ENCODE measurements at places on chromosomes 16 and 17. TPM values are rescaled to one million over a fixed set of nuclear protein-coding genes. Genes with fewer than 3 reads are reported as not detected.

Gene CANT1
- total RNA-seq: 41.0 TPM

Gene CD300LB
- 0.85 TPM for total RNA-seq

Gene BHLHA9
- not detected for total RNA-seq

Gene PIK3R6
- 3.5 TPM for total RNA-seq

DNA sequence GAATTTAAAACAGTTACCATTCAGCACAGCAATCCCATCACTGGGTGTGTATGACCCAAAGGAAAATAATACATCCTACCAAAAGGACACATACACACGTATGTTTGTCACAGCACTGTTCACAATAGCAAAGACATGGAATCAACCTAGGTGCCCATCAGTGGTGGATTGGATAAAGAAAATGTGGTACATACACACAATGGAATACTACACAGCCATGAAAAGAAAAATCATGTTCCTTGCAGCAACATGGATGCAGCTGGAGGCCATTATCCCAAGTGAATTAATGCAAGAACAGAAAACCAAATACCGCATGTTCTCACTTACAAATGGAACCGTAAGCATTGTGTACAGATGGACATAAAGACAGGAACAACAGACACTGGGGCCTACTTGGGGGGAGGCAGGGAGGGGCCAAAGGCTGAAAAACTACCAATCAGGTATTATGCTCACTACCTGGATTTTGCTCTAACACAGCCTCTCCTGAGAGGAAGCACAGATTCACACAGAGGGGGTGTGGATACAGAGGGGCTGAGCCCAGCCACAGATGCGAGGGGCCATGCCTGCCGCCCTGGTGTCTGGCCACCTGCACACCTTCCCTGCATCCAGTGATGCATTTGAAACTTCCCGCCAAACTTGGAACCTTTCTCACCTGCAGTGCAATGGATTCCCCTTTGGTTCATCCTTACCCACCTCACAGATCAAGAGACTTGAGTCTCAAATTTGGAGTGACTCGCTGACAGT, 55.9 kb downstream of the USP22 start:
- no peaks in the 10 kb centered on the region for H3K4me1 ChIP-seq
- H3K4me3 ChIP-seq: no peak overlapping the region
- no peaks in the 10 kb centered on the region for H3K36me3 ChIP-seq
- no peaks in the 10 kb centered on the region for H3K27me3 ChIP-seq
- H3K27ac ChIP-seq: no peak overlapping the region
- DNase-seq: no peak

DNA sequence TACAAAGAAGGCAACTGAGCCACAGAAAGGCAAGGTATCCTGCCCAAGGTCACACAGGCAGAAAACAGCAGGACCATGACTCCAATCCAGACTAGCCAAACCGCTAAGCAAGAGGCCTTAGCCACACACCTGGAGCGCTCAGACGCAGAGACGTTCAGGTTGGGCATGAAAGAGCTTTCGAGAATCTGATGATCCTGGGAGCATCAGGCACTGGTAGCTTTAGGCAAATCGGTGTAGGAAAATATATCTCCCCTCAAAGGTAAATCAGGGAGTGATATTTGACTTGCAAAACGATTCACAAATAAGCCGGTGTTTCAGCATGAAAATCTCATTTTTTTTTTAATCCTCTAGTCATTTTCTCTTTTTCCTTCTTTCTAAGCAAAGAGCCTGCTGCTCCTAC, 279.0 kb downstream of the MRTFB start:
- H3K27ac ChIP-seq: no peak overlapping the region
- no peaks in the 10 kb centered on the region for H3K4me1 ChIP-seq
- H3K36me3 ChIP-seq: no peaks in the 10 kb centered on the region
- H3K27me3 ChIP-seq: no peaks in the 10 kb centered on the region
- DNase-seq: no peak
- no peak overlapping the region for H3K4me3 ChIP-seq

DNA sequence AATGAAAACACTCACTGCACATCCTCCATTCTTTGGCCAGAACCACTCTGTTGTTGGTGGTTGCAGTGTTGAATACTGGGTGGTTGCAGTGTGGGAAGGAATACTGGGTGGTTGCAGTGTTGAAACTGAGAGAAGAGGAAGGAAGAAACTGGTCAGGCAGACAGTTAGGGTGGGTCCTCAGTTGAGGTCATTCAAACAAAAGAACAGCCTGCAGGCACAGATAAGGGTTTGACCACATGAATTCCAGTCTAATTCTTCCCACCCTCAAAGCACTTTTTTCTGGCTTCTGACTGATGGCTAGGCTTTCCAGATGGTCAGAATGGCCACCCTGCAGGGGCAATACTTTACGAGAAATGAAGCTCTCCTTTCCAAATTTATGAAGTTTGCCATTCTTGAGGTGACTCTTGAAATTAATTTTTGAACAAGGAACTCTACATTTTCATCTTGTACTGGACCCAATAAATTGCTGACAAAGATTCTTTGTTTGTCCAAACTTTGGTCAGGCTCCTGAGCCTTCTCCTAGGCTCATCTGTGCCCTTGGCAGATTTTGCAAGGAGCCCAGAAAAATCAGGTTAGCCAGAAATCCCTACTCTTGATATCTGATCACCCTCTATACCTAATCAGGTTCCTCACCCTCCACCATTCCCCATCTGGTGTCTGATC, 596.6 kb upstream of the CDH5 start:
- DNase-seq: no peak
- no peak overlapping the region for H3K27ac ChIP-seq

DNA sequence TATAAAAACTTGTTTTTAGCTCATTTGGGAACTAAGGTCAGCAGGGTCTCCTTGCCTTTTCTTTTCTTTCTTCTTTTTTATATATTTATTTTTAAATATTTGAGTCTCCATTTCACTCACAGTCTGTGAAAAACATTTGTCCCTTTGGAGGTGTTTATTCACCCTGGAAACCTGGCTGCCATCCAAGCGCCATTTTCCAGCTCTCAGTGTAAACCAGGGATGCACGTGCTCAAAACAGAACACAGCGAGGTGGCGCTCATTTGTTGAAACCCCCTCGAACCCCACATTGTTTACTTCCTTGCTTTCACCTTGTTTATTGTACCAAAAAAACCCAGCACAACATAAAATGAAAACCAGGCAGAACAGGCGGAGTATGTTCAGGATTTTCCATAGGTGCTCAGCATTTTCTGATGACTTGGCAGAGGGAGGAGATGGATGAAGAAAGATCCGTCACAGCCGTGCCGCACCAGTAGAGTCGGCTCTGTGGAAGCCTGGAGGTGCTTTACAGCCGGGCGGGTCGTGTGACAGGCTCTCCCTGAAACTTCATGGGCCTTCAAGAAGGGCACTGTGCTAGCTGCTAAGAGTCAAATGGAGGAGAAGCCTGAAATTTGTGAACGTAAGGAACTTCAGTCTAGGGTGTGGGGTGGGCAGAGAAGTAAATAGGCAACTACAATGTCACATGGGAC, 284.4 kb downstream of the FOXL1 start:
- no peak overlapping the region for H3K4me3 ChIP-seq
- no peak overlapping the region for H3K27ac ChIP-seq
- H3K4me1 ChIP-seq: peaks cover 6% of the 10 kb centered on the region
- no peaks in the 10 kb centered on the region for H3K27me3 ChIP-seq
- no peak for DNase-seq

DNA sequence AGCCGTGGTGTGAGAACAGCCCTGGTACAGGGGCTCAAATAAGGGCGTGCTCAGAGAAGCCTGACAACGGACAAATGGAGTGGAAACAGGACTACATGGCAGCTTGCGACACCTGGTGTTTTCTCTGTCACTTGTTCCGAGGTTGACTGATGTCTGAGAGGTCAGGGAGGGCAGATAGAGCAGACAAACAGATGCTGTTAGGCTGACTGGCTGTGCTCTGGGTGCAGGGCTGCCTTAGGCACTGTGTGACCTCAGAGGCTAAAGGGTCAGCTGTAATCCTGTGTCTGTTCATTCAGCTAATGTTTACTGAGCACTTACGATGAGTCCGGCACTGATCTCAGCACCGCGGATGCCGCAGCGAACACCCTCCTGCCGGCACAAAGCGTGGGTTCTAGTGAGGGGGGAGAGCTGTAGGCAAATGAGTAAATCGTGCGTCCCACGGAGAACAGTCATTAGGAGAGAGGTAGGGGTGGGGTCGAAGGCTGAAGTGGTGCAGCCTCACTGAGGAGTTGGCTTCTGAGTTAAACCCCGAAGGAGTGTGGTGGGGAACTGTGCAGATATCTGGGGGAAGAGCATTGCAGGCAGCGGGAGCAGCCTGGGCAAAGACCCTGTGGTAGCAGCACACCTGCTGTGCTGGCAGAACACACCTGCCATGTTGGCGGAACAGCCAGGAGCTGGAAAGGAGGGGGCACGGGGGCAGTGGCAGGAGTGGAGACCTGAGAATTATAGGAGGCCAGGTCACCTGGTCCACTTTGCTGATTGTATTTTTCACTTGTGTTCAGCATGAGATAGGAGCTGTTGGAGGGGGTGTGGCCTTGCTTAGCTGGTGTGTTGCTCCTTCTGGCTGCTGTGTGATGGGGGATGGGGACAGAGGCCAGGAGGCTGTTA, 35.0 kb downstream of the GPT2 start:
- H3K36me3 ChIP-seq: peaks cover 15% of the 10 kb centered on the region
- no peak overlapping the region for H3K4me3 ChIP-seq
- no peaks in the 10 kb centered on the region for H3K27me3 ChIP-seq

GRCh38 chr16:73057291-73058210, 9.6 kb upstream of the ZFHX3 start:
- H3K36me3 ChIP-seq: no peaks in the 10 kb centered on the region
- DNase-seq: no peak
- H3K27ac ChIP-seq: peak overlapping the region; percentile 95
- no peaks in the 10 kb centered on the region for H3K27me3 ChIP-seq
- H3K4me1 ChIP-seq: peaks cover 45% of the 10 kb centered on the region
- H3K4me3 ChIP-seq: peak overlapping the region; percentile 86

- H3K4me3 ChIP-seq: no peak overlapping the region
- DNase-seq: no peak
- no peaks in the 10 kb centered on the region for H3K4me1 ChIP-seq
- H3K36me3 ChIP-seq: no peaks in the 10 kb centered on the region
- no peaks in the 10 kb centered on the region for H3K27me3 ChIP-seq
- no peak overlapping the region for H3K27ac ChIP-seq
Measured at GRCh38 chr16:84278968-84279367, 15.7 kb upstream of the WFDC1 start.

- H3K27ac ChIP-seq: no peak overlapping the region
- no peaks in the 10 kb centered on the region for H3K27me3 ChIP-seq
- DNase-seq: no peak
- H3K4me1 ChIP-seq: peaks cover 13% of the 10 kb centered on the region
Measured at GRCh38 chr16:27230562-27231001, 27.3 kb downstream of the KDM8 start.

DNA sequence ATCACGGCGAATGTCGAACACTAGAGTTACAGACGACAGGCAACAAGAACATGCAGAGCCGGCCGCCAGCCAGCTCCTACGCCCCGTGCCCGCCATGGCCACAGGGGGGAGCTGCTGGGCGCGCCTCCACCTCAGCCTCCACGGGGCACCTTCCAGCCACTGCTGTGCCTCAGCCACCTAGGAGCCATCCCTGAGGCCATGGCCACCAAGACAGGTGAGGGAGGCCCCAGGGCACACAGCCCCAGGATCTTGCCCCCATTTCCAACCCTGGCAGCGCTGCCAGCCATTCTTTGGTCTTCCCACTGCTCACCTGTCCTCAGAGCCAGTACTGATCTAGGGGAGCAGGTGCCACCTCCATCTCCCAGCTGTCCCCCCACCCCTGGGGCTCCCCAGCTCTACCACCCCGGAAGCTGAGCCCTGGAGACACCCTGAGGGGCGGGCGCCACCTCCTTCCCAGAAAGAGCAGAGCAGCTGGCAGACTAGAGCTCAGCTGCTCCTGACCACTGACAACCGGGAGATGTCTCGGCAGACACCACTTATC, 11.8 kb downstream of the GNPTG start:
- H3K36me3 ChIP-seq: peaks cover 45% of the 10 kb centered on the region
- H3K4me1 ChIP-seq: no peaks in the 10 kb centered on the region
- H3K27me3 ChIP-seq: no peaks in the 10 kb centered on the region
- H3K27ac ChIP-seq: no peak overlapping the region
- no peak for DNase-seq

DNA sequence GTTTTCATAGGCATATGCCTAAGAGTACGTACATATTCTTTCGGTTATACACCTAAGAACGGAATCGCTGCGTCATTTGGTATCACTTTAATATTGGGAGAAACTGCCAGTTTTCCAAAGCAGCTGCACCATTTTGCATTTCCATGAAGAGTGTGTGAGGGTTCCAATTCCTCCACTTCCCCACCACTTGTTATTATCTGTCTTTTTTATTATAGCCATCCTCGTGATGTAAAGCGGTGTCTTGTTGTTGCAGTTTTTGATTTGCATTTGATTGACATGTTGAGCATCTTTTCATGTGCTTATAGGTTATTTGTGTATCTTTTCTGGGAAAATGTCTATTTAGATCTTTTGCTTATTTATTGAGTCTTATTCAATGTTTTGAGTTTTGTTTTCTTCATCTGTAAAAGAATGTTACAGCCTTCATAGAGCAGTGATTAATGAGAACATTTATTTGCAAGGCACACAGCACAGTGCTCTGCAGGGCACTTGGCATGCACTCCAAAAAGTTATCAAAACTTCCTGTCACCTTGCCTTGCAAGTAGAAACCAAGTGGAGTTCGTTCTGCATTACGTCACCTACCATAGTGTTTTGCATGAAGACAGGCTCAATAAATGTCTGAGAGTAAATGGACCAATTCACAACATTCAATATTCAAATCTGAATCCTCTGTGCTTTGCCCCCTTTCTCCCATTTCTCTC, 26.6 kb upstream of the ST6GALNAC1 start:
- no peak overlapping the region for H3K4me3 ChIP-seq
- H3K4me1 ChIP-seq: peaks cover 8% of the 10 kb centered on the region
- H3K27ac ChIP-seq: no peak overlapping the region
- no peaks in the 10 kb centered on the region for H3K36me3 ChIP-seq
- H3K27me3 ChIP-seq: no peaks in the 10 kb centered on the region

DNA sequence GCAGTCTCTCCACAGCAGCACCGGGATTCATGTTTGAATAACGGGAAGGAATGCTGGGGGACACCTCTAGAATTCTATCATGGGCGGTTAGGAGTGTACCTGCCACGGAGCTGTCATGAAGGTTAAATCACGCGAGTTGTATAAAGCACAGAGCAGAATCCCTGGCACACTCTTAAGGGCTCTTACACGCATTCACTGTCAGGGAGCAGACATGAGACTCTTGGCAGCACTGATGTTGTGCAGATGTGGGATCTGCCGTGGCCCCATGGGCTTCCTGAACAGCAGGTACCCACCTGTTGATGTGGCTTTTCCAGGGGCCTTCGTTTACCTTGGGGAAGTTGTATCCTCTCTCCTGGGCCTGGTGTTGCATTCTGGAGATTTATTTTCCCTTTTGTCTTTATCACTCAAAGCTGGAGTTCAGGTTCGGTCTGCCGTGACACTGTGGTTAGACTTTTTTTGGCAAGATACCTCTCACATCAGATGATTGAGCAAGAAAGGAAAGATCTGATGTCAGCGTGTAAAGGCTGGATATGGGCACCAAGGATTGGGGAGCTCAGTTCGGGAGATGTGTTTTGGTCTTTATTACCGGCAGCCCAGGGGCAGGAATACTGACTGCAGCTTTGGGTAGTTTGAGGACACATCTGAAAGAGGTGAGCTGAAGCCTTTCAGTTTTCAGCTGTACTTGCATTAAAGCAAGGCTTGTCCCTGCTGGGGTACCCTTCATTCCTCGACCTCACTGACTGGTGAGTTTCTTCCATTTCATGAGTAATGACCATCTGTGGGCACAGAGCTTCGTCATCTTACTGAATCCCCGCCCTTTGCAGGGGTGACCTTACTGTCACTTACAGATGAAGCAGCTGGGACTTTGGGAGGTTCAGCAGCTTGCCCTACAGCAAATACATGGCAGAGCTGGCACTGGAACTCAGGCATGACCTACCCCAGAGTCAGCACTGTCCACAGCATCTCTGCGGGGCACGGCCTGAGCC, 19.3 kb downstream of the KNOP1 start:
- H3K4me3 ChIP-seq: no peak overlapping the region
- H3K36me3 ChIP-seq: peaks cover 8% of the 10 kb centered on the region

GRCh38 chr16:71242036-71242435, 11.5 kb upstream of the HYDIN start:
- no peak overlapping the region for H3K4me3 ChIP-seq
- H3K27me3 ChIP-seq: no peaks in the 10 kb centered on the region
- H3K36me3 ChIP-seq: no peaks in the 10 kb centered on the region
